NCI-H2107 (cell line): ENCODE measurements at places on chromosomes 6 and 20.

DNA sequence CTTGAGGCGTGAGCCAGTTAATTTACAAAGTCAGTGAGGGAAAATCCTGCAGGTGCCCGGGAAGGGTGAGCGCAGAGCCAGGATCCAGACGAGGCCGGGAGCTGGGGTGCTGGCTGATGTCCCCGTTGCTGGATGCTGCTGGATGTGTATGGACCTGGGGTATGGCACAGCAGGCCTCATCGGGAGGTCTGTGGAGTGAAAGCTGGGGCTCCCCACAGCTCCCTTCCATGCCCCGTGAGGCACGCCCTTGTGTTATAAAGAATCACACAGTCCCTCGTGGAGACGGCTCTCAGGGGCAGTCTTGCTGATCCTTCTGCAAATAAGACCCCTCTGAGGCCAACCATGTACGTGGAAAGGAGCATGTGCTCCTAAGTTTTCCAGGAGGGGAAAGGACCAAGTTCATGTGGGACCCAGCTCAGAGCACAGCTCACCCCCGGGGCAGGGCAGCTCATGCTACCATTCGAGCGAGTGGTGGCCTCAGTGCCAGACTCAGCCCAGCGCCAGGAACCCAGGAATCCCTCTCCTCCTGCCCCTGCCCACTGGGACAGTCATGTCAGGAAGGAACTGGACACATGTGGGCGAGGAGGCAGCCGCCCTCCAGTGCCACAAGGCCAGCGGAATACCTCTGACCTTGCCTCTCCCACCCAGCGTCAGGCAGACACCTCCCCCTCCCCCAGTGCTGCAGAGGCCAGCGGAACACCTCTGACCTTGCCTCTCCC, 97.5 kb downstream of the CDH4 start:
- no peak for DNase-seq

- no peak for DNase-seq
Observed at GRCh38 chr20:4350096-4350495, 334.7 kb upstream of the RNF24 start.

DNA sequence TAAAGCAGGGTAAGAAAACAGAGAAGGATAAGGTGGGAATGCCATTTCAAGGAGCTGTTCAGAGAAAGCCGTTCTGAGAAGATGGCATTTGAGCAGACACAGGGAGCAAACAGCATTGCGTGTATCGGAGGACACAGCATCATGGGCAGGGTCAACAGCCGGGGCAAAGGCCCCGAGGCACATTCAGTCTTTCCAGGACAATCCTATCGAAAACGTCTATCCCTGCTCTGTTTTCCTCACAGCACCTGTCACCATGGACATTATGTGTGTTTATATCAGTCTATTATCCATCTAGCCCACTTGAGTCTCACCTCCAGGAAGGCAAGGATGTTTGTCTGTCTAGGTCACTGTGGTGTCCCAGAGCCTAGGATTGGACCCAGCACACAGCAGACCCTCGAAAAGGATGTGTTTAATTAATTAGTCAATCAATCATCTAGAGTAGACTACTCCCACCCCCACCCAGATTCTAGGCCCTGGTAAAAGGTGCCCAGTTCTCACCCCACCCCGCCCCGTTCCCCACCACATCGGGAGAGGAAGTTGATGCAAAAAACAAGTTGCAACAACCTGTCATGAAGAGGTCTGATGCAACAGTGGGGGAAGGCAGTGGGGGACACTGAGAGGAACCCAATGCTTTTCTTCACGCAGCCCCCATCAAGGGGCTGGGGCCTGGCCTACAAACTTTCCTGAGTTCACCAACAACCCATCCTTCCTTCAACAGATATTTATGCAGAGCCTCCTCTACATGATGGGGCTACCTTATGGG, 66.6 kb downstream of the PREX1 start:
- no peak for DNase-seq

- no peak for DNase-seq
Observed at GRCh38 chr6:155695495-155695894, 239.9 kb upstream of the NOX3 start.

DNA sequence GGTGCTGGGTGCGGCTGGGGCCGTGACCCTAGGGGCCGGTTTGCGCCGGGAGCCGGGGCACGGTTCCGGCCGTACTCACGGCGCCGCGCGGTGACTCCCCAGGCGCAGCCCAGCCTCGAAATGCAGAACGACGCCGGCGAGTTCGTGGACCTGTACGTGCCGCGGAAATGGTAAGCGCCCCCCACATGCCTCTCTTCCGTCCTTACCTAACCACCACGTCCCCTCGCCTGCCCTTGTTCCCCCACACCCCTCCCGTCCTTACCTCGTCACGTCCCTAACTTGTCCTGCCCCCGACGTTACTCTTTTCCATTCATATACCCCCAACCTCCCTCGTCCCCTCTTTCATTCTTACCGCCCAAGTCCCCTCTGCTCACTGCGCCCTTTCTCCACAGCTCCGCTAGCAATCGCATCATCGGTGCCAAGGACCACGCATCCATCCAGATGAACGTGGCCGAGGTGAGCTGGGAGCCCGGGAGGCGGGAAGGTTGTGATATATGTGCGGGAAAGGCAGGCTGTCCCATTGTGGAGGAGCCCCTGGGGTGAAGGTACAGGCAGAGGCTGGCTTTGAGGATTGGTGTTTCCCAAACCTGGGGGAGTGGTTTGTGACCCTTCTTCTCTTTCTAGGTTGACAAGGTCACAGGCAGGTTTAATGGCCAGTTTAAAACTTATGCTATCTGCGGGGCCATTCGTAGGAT, 463 bp downstream of the RPS21 start:
- DNase-seq = no peak

DNA sequence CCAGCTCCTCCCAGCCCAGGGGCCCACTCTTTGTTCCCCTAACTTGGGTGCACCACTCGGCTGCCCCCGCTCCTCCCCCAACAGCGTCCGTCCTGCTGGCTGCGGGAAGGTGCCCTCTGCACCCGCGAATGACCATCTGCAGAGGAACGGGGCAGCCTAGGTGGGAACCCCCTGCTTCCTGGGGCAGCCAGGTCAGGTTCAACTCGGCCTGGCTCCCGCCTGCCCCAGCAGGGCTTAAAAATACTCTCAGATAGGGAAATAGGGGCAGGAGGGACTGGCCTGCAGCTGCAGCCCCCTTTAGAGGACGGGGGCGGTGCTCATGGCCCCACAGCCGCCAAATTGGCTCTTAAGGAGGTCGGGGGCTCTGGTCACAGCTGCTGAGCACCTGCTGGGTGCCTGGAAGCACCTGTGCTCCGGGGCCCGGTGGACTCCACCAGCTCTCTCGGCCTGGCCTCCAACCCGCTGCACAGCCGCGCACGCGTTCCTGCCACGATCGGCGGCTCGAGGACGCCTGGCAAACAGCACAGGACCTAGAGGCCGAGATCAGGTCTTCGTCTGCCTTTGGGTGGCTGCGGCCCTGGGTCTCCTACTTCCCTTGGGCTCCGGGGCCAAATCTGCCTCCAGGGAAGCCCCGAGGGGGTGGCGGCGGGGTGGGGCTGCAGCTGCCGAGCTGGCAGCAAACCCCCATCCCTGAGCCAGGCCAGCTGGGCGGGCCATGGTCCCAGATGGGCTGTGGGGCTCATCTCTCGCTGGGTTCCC, 700 bp upstream of the LAMA5 start:
- DNase-seq = no peak

DNA sequence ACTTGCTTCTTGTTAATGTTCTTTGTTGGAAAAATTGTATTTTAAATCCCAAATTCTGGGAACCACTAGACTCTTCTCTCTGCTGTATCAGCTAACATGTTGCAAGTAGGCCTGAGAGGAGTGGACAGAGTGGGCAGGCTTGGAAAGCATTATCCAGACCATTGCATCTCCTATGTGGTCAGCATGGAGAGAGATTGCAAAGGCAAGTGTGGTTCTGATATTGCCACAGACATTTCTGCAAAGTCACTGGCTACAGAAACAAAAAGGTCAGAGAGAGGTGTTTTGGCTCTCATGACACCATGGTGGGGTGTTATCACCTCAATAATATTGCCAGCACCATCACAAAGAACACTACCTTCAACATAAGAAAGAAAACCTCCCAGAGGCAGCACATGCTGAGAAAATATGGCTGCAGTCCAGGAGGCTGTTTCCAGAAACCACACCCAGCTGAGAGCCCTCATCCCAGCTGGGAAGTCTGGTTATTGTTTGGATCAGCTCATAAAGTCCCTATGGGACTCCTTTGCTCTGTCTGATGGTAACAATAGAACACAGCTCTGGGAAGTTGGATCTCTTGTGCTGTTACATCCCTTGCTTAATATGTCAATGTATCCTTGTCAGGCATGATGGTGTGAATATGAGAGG, 78.2 kb upstream of the TBX18 start:
- DNase-seq = no peak

- no peak for DNase-seq
Observed at GRCh38 chr20:32989507-32990283, 14.5 kb downstream of the SUN5 start.

DNA sequence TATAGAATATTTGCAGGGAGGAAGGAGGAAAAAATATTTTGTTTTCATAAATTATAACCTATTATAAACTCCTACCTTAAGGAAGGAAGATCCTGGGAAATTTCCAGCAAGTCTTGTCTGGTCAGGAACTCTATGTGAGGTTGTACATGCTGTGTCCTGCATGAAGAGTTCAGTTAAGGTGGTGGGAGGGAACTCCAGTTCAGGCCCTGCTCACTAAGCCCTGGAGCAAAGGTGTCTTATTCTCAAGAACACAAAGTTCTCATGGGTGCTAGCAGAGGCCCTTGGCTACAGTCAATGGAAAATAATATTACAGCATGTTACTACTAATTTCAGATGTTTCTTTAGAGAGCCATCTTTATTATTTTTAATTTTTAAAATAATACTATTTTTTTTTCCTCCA, 3.8 kb upstream of the OGFRL1 start:
- no peak for DNase-seq

DNA sequence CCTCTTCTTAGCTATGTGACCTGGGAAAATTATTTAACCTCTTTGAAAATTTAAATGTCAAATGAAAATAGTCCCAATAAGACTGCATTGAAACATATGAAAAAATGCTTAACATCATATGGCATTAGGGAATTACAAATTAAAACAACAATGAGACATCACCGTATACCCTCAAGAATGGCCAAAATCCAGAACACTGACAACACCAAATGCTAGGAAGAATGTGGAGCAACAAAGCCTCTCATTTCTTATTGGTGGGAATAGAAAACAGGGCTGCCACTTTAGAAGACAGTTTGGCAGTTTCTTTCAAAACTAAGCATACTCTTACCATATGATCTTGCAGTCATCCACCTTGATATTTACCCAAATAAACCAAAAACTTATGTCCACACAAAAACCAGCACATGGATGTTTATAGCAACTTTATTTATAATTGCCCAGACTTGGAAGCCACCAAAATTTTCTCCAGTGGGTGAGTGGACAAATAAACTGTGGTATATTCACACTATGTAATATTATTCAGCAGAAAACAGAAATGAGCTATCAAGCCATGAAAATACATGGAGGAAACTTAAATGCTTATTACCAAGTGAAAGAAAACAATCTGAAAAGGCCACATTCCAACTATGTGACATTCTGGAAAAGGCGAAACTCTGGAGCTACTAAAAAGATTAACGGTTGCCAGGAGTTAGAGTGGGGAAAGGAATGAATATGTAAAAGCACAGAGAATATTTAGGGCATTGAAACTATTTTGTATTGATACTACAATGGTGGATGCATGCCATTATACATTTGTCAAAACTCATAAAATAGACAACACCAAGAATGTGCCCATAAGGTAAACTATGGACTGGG, 459.9 kb downstream of the GRIK2 start:
- no peak for DNase-seq

- DNase-seq = no peak
Observed at GRCh38 chr20:45087097-45087790, 13.7 kb downstream of the KCNS1 start.

GRCh38 chr6:149248693-149249369, 68.7 kb upstream of the TAB2 start:
- no peak for DNase-seq

GRCh38 chr20:62744741-62745191, 36.1 kb downstream of the NTSR1 start:
- DNase-seq = no peak

DNA sequence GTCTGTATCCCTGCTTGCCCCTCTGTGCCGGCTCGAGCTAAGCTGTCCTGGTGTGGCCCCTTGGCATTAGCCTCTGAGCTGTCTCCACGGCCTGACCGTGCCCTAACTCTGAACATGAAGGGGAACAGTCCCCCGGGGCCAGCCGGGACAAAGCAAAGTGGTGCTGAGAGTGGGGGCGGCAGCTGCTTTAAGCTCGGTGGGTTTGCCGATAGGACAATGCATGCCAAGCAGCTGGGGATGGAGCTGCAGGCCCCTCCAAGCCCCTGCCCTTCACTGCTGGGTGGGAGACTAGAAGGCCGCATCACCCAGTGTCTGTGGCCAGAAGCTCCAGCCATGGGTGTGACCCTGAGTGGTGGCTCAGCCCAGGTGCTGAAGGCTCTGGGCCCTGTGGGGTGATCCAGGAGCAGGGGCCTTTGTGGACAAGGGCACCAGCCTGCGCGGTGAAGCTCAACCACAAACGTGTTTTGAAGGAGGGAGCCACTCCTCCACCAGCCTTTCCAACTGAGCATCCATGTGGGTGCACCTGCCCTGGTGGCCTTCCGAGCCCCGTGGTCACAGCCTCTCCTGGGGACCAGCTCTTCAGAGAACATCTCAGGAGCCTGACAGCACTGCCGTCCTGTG, 242.5 kb downstream of the ERMARD start:
- no peak for DNase-seq

- DNase-seq = no peak
Observed at GRCh38 chr20:8757146-8757545, 311.7 kb upstream of the PLCB4 start.

DNA sequence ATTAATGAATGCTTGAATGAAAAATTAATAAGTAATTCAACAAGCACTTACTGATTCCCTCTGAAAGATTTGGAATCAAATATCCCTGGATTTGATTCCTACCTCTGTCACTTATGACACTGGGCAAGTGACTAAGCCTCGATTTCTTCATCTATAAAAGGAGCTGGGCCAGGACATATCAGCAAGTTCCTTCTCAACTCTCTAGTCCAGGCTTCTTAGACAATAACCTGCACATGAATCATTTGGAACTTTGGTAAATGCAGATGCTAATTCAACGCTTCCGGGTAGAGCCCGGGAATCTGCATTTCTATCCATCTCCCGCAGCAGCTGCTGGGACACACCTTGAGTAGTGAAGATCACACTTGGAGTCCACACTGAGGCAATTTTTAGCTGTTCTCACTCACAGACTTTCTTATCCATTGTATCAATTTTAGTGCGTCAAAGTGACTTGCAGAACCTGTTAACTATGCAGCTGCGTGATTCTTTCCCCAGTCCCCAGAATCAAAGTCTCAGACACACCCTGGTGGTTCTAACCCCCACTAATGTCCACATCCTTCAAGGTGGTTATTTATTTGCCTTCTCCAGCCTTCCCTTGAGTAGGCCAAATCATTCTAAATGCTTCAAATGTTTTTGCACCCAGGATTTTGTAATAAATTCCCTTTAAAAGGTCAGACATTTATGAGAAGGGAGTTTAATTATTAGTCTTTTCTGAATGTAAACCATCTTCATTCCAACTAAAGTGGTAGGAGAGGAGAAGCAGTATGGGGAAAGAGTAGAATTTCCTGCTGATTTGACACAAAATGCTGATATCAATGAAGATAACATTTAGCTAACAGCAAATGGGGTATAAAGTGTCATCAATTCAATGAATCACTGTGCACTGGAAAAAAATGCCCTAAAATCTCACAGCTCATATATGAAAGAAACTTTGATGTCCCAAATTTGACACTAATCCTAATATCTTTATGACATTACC, 26.0 kb upstream of the CCND3 start:
- no peak for DNase-seq
